ENCODE measurements at places on chromosomes 11 and 22. TPM values are rescaled to one million over a fixed set of nuclear protein-coding genes. Genes with fewer than 3 reads are reported as not detected.

- no peaks in the 10 kb centered on the region for H3K36me3 ChIP-seq
- no peak for DNase-seq
- H3K4me1 ChIP-seq: peaks cover 15% of the 10 kb centered on the region
Observed at GRCh38 chr11:71428861-71429435, 19.2 kb downstream of the DHCR7 start.

DNA sequence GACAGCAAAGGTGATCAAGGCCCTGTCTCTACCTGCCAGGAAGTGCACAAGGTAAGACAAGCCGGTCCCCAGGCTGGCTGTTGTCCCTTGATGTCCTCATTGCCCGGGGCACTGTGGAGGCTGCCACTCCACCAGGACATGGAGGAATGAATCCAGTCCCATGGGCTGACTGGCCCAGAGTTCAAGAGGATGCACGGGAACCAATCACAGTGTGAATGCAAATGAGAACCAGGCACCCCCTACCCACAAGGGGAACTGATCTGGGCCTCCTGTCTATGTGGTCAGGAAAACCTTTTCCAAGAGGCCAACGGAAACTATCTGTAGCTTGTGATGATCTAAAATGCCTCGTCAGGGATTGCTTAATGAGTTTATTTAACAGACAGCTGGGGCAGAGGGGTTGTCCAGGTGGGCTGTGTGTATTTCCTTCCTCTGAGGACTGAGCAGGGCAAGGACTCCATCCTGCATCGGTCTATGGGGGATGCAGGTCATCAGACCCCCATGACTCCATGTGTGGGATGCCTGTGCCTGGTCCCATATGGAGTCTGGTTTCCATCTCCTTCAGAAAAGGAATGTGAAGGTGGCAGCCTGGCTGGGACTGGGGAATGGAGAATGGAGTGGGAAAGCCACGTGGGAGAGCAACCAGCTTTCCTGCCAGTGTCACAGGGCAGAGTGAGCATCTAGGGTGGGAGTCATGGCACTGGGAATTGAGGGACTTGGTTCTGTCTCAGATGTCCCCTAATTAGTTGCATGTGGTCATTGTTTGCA, 60.5 kb downstream of the CD82 start:
- H3K27ac ChIP-seq: no peak overlapping the region
- no peak overlapping the region for H3K4me3 ChIP-seq

- H3K4me1 ChIP-seq: no peaks in the 10 kb centered on the region
- no peak overlapping the region for H3K27ac ChIP-seq
- no peak for DNase-seq
- no peak overlapping the region for H3K4me3 ChIP-seq
Observed at GRCh38 chr11:75462117-75462653, 29.2 kb upstream of the KLHL35 start.

DNA sequence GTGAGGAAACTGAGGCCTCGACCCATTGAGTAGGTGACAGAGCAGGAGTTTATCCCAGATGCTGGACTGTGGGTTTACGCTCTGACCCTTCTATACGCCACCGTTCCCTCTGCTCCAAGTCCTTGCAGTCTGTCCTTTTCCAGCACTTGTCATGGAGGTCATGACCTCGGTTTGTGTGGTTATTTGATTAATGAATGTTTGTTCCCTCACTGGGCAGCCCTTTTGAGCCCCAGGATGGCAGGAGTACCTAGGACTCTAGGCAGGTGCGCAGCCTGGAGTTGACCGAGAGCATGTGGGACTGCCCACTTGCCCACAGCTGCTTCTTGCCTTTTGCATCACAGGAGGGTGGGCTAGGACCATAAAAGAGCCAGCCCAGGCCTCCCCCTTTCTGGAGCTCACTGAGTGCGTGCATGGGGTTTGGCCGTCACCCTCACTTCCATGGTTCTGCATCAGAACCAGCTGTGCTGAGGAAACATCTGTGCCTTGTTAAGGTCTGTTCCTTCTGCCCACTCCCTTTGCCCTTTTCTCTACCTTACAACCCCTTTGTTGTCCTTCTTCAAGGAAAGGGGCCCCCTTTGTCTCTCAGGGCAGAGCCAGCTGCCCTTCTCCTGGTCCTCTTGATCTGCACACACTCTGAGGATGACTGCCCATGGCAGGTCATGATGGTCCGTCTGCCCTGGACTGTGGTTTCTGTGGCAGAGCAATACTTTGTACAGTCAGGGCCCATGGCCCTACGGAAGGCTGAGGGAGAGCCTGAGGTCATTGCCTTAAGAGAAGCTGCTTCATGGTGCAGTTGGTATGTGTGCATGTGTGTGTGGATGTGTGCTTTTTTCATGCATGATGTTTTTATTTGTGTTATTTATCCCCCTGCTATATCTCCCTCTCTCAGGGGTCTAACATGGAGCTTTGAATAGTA, 38.2 kb downstream of the BMAL1 start:
- H3K27me3 ChIP-seq: no peaks in the 10 kb centered on the region
- no peaks in the 10 kb centered on the region for H3K36me3 ChIP-seq
- H3K4me1 ChIP-seq: peaks cover 4% of the 10 kb centered on the region
- no peak overlapping the region for H3K4me3 ChIP-seq

DNA sequence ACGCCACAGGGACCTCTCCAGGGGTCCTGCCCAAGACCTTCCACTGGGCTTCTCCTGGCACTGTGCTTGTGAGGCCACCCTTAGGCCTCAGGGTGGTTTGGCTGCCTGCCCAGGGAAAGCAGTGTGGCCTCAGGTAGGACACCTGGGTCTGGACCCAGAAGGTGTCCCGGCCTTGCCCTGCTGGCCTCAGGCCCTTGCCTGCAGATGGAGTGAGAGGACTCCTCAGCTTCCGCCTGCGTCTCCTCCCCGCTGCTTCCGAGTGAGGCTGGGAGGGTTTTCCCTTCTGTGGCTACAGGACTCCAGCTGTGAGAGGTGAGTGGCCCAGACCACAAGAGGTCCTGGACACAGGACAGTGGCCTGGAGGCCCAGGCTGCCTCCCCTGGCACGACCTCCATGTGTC, 60.4 kb downstream of the WNT7B start:
- no peak overlapping the region for H3K4me3 ChIP-seq
- H3K27ac ChIP-seq: no peak overlapping the region
- H3K4me1 ChIP-seq: no peaks in the 10 kb centered on the region
- DNase-seq: no peak
- H3K36me3 ChIP-seq: no peaks in the 10 kb centered on the region

The PATE2 gene
- polyA plus RNA-seq: 0.07 TPM

The OOSP1 gene
- polyA plus RNA-seq: not detected

Data from large intestine (tissue), 12 donors.